CD8-positive, alpha-beta memory T cell (primary cell): ENCODE measurements at places on chromosomes 5 and 9. TPM values are rescaled to one million over a fixed set of nuclear protein-coding genes. Genes with fewer than 3 reads are reported as not detected.

Gene CCDC187
- total RNA-seq: not detected

Gene CYLC2
- total RNA-seq: not detected

Gene CNTNAP3B
- not detected for total RNA-seq

Gene IL33
- not detected for total RNA-seq

Gene NUP214
- total RNA-seq: 69.2 TPM

Gene PCDHA13
- not detected for total RNA-seq

Gene BNIP1
- 26.5 TPM for total RNA-seq

Gene WDR36
- total RNA-seq: 74.8 TPM

Gene OR5C1
- total RNA-seq: not detected

Gene PCDHA1
- total RNA-seq: not detected

Gene BARHL1
- total RNA-seq: not detected

Gene DBH
- not detected for total RNA-seq

Gene ORM2
- total RNA-seq: not detected

Gene FOXD4L5
- total RNA-seq: 0.09 TPM

Gene OTP
- not detected for total RNA-seq

Gene SUSD3
- 12.3 TPM for total RNA-seq

Gene PARP8
- total RNA-seq: 55.4 TPM

GRCh38 chr5:17325770-17326599 is 108.6 kb downstream of the BASP1 start:
- DNase-seq: no peak

DNA sequence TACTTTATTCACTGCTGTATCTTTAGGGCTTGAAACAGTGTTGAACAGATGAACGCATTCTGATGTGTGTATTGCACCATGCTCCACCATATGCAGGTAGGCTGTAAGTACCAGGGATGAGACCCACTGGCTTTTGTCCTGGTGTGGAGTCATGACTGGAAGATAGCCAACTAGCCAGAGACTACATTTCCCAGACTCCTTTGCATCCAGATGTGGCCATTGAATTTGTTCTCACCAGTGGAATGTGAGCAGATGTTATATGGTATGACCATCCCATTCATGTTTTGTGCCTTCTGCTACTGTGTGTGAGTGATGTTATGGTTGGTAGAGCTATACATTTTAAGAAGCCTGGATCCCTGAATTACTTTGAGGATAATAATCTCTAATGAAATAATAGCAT is 7.4 kb upstream of the FBXL7 start:
- DNase-seq: no peak

GRCh38 chr5:56605231-56605630 is 210.1 kb upstream of the MAP3K1 start:
- no peak for DNase-seq

- DNase-seq: no peak
Observed at GRCh38 chr5:135432113-135432512, 15.0 kb downstream of the DCANP1 start.

DNA sequence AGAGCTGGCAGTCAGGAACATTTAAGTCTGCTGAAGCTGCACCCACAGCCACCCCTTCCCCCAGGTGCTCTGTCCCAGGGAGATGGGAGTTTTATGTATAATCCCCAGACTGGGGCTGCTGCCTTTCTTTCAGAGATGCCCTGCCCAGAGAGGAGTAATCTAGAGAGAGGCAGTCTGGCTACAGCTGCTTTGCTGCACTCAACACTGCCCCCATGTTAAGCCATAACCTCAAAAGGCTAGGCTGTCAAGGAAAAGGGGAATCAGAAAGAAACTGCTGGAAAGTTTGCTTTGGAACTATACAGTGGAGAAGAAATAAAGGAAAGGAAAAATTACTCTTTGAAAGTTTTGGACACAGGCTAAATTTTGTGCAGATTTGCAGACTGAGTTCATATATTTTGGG is 127.2 kb downstream of the MACIR start:
- DNase-seq: no peak

DNA sequence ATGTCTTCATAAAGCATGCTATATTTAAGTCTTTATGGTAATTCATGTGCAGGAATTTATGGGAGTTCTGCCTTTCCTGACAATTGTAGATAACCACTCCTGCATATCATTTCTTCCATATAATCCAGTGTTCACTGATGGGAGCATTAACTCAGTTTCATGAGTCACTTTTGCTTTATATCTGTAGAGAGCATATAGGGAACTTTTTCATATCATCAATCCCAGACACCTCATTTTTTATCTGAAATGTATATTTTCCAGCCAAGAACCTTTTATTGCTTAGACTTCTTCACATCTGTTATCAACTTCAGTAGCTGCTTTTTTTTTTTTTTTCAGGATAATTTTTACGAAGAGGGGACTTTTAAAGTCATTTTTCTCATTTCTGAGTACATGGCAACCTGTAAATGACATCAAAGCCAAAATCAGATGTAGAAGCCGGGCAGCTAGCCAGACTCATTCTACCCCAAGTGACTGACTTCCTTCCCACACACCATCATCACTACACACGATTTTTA is 41.1 kb downstream of the NFX1 start:
- DNase-seq: no peak

DNA sequence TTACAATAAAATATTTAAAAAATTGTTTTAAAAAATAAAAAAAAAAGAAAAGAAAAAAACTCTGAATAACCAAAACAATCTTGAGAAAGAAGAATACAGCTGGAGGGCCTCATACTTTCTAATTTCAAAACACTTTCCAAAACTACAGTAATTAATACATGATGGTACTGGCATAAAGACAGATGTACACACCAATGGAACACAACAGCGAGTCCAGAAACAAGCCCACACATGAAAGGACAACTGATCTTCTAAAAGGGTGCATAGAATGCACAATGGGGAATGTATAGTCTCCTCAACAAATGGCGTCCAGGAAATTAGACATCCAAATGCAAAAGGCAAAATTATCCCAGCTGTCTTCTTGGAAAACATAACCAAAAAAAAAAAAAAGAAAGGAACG is 99.6 kb downstream of the LURAP1L start:
- DNase-seq: no peak

DNA sequence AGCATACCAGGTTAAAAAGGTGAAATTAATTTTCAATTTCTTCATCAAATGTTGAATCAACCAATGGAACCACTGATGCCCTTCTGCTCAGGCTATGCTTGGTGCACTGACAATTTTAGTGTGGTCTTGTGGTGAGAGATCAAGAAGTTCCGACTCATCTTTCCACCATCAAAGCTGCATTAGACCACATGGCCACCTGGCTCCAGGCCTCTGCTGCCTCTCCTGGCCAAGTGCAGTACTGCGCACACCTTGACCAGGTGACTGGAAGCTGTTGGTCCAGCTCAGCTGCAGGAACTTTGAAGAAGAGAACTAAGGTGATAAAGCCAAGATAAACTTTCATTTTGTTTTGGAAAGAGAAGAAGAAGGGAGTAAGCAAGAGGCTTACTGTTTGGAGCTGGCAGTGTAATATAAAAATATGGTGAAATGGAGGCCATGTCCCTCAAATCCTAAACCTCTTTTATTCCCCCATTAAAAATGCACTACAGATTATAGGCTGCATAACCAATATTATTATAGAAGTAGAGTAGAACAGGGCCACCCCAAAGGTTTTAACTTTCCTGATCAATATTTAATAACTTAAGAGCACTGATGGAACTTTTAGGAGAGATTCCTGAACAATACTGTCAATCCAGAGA is 315.5 kb upstream of the C9orf72 start:
- no peak for DNase-seq

DNA sequence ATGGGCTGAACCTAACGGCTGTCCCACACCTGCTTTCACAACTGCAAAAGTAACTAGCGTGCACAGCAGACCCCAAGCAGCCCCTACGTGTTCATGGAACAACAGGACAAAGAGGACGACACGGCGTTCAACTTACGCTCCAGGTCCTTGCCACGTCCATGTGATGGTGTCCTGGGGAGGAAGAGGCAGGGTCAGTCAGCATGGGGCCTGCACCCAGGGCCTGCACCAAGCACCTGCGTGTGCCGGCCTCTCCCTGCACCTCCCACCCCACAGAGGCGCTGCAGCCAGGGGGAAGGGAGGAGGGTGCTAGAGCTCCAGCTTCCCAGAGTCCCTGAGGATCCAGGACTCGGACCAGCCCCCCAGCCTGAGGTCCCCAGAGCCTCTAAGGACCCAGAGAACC is 35.6 kb upstream of the SLC6A3 start:
- DNase-seq: no peak

DNA sequence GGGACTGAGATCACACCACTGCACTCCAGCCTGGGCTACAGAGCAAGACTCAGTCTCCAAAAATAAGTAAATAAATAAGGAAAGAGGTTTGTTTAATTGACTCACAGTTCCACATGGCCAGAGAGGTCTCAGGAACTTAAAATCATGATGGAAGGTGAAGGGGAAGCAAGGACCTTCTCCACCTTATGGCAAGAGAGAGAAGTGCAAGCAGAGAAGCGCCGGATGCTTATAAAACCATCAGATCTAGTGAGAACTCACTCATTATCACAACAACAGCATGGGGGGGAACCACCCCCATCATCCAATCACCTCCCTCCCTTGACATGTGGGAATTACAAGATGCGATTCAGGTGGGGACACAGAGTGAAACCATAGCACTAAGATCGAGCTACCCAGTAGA is 22.8 kb upstream of the RGMB start:
- DNase-seq: no peak

DNA sequence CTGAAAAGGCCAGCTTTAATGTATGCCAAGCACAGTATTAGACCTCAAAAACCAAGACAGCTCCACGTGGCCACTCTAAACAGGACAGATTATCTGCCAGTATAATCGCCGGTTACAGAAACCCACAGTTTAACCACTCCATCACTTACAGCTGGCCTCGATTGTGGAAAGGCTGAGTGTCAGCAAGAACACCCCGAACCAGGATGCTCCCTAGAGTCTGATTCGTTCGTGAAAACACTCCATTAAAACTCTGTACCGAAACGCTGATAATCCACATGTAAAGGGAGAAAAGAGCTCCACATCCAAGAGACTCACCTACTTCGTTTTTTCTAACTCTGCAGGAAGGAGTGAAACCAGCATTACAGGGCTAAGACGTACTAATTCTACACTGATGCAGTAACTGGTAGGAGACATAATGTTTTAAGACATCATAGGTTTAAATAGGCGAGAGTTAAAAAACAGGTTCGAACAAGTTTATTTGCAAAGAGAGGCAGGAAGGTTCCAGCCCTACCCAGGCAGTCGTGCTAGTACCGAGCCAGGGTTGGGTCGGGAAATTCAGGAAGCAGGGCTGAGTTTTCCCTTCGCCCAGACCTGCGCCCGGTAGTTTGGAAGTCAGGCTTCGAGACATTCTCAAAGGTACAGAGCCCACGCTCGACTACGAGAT is 949 bp downstream of the SERINC5 start:
- peak; percentile 42 for DNase-seq

GRCh38 chr5:140249536-140249935 is 53.4 kb downstream of the PFDN1 start:
- DNase-seq: no peak

- no peak for DNase-seq
Observed at GRCh38 chr5:39521098-39521860, 96.5 kb upstream of the DAB2 start.

- no peak for DNase-seq
Observed at GRCh38 chr9:121169094-121169601, 32.5 kb downstream of the RAB14 start.

GRCh38 chr5:168299372-168299771 is 7.9 kb downstream of the WWC1 start:
- DNase-seq: no peak

DNA sequence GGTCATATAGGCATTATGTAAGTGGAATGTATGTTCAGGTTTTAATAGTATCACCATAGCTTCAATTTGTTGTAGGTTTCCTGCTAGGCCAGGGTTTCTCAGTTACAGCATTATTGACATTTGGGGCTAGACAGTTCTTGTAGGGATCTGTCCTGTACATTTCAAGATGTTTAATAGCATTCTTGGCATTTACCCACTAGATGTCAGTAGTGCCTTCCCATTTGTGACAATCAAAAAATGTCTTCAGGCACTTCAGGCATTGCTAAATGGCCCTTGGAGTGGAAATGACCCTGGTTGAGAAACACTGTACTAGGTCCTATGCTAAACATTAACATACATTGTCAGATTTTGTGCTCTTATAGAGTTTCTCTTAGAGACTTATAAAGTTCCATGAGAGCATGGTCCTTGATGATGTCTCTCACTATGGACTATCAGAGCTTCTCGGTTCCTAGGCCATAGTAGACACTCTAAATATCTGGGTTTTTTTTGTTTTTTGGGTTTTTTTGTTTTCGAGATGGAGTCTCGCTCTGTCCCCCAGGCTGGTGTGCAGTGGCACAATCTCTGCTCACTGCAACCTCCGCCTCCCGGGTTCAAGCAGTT is 1.4 kb downstream of the KIF20A start:
- DNase-seq: no peak

DNA sequence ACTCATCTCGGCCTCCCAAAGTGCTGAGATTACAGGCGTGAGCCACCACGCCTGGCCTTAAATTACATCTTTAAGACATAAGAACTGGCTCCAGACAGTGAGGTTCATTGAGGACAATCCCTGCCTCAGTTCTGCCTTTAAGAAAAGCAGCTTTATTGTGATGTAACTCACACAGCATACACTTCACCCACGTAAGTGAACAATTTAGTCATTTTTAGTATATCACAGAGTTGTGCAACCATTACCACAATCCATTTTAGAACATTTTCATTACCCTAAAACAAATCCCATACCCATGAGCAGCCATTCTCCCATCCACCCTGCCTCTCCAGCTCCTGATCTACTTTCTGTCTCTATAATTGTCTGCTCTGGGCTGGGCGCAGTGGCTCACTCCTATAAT is 24.0 kb upstream of the LTC4S start:
- DNase-seq: no peak

DNA sequence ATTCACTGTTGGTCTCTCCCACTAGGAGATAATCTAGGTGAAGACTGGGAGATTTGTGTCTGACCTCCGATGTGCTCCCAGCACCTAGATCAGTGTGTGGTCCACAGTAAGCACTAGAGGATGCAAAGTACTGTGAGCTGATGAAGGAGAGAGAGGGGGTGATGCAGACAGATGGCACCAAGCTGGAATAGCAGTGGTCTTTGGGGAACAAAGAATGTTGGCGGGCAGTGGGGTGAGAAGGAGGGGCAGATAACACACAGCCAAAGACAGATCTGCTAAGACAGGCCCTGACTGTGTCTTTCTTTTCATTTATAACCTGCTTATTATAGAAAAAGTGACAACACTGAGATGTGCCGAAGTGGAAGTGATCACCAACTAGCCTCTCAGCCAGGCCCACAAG is 37.5 kb downstream of the ERGIC1 start:
- DNase-seq: no peak

- DNase-seq: no peak
Observed at GRCh38 chr9:4079906-4080305, 220.0 kb downstream of the GLIS3 start.

GRCh38 chr5:159031513-159031912 is 68.2 kb downstream of the EBF1 start:
- no peak for DNase-seq

DNA sequence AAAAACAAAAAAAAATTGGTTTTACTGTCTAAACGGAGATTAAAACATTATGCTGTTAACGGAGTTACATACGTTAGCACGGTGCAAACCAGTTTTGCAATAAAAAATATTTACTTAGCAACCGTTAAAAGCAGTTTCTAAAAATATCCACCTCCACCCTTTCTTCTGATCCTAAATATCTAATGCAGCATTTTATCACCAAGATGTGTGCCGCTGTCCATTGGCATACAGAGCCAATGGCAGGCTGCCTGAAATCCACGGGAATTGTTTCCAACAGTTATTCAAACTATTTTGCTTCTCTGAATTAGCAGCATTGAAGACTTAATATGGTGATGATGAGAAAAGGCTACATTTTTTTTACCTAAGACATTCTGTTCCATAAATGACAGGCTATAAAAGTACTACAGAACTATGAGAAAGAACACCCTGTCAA is 61.6 kb downstream of the CSNK1A1 start:
- DNase-seq: no peak

GRCh38 chr9:93156475-93157008 is 22.5 kb upstream of the NINJ1 start:
- DNase-seq: no peak
